Activated T-cell treated with anti-CD3 and anti-CD28 coated beads, Interleukin-2, amount 50 U/mL, for 48 hours (primary cell): ENCODE measurements at places on chromosomes 7 and 10.

- no peak for DNase-seq
These were observed 268.3 kb upstream of the FERD3L start for GRCh38 chr7:19413443-19413965.

GRCh38 chr7:67616517-67616916 lies 619.9 kb downstream of the TYW1 start:
- no peak for DNase-seq

DNA sequence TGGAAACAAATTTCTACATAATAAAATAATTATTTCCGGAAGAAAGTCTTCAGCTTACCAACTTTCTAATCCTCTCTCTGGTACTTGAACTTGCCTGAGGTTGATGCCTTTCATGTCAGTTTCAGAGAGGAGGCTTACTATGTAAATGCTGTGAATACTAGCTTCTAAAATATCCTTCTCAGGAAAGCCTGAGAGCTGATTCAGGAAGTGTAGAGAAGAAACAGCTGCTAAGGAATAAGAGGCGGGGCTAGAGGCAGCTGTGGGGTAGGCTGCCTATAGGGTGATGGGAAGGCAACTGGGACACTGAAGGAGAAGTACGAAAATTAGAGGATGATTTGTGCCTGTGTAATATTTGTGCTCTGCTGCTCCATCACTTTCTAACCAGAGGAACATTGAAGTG lies 69.3 kb downstream of the AVL9 start:
- DNase-seq: no peak

DNA sequence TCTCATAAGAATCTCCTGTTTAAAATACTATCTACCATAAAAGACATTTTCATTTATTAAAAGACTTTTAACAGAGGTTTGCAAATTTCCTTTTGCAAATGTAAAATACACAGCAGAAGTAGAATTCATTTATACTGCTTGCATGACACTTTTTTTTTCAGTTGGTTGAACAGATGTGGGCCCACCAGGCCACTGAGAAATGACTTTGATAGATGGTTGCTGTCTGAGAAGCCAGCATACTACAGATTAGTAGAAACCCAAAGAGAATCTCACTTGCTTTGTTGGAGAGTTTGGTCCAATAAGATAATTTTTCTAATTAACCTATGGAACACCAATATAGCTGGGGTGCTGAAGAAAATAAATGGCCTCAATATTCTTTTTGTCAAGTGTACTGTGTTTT lies 66.3 kb downstream of the PHF14 start:
- DNase-seq: no peak

GRCh38 chr7:29271319-29271658 lies 76.7 kb downstream of the CHN2 start:
- no peak for DNase-seq

DNA sequence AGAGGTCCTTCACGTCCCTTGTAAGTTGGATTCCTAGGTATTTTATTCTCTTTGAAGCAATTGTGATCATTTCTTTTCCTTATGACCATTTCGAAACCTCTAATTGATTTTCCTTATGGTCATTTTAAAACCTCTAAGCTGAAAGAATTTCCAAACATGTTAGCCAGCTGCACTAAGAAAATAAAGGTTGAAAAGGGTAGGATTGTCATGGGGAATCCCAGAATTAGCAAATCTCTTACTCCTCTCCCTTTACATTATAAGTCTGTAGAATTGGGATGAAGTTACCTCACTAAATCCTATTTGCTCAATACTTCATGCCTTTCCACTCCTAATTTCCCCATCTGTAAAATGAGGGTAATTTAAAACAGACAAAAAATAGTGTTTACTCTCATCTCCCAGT lies 79.5 kb downstream of the FAM185A start:
- DNase-seq: no peak

DNA sequence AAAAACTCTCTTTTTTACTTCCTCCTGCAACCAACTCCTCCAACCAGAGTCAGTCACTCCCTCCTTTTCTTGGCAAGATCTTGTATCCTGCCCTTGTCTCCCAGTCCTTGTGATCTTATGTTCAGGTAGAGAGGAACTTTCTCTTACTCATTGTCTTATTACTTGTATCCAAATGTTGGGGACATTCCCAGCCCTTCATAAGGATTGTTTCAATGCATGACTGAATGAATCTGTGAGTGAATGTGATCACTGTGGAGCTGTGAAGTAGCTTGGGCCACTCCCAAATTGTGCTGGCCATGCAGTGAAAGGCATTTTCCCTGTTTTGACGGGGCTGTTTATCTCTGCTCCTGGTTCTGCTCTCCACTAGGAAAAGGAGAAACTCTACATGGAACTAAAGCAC lies 93.7 kb downstream of the CFAP58 start:
- DNase-seq: no peak

- no peak for DNase-seq
These were observed 256.7 kb downstream of the SEMA3A start for GRCh38 chr7:83937930-83938329.

GRCh38 chr10:51230887-51231585 lies 156.7 kb downstream of the PRKG1 start:
- no peak for DNase-seq

GRCh38 chr10:3777981-3778691 lies 6.9 kb downstream of the KLF6 start:
- no peak for DNase-seq

- DNase-seq: no peak
These were observed 415 bp upstream of the CNNM1 start for GRCh38 chr10:99328579-99329303.

DNA sequence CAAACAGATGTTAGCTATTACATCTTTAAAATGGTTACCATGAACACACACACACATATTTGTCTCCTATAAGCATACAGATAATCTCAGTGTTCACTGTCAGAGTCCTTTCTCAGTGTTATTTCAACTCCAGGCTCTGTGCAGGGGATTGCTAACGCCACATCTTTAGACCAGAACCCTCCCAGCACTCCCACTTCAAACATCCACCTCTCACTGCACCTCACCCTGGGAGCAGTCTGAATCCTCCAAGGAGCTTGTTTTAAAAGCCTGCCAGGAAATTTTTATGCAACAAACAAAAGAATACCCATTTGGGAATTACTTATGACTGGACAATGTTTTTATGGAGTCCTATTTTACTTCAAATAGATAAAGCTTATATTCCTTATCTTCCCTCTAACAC lies 107.4 kb downstream of the PARD3 start:
- DNase-seq: no peak
